ENCODE measurements at places on chromosomes 5 and 9.

- no peak for DNase-seq
These were observed 56.6 kb downstream of the ADAM19 start for GRCh38 chr5:157518963-157519362.

- peak; percentile 87 for DNase-seq
These were observed 10.6 kb upstream of the CSNK1A1 start for GRCh38 chr5:149561848-149562247.

DNA sequence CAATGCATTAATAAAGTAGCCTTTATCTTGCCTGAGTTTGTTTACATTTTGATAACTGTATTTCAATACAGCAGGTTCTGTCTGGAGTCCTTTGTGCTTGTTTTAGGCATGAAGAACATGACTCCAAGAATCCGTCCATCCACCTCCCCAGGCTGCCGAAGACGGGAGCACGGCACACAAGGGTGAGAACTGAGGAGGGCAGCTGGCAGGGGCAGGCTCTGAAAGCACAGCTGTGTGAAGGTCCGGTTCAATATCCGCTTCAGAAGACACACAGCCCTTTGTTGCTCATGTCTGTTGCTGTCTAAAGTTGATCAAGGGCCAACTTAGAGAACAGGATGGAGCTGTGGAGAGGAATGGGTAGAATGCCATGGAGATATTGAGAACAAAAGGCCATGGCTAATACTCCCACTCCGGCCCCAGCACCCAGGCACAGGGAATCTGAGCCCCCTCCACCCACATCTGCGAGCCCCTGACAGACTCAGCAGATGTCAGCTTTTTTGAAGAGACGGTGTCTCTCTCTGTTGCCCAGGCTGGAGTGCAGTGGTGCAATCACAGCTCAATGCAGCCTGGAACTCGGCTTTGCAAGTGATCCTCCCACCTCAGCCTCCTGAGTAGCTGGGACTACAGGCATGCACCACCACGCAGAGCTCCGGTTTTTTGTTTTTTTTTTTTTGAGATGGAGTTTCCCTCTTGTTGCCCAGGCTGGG, 58.5 kb upstream of the GNE start:
- peak; percentile 96 for DNase-seq

DNA sequence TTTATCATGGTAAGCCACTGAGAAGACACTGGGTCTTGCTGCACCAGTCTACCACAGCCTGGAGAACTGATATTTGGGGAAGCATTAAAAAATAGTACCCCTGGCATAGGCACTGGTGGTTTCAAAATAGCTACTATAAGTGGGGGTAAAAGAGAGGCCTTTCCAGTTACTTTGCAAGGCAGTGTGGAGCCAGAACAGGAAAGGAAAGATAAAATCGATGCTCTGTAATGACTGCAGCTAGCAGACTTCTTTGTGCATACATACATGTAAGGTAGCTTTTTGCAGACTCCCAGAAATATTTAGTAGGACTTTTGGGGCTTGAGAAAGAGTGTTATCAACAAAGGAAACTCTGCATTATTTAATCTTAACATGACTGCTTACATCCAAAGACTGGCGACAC, 31.3 kb upstream of the ALDOB start:
- no peak for DNase-seq

DNA sequence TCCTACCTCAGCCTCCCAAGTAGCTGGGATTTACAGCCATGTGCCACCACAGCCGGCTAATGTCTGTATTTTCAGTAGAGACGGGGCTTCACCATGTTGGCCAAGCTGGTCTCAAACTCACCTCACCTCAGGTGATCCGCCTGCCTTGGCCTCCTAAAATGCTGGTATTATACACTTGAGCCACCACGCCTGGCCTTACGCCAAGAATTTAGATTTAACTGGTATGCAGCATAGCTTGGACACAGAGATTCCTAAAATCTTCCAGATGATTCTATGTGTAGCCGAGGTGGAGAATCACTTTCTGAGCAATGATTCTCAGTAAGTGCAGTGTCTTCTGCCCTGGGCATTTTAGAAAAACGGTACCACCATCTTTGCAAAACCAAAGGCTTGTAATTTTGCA, 74.1 kb downstream of the HABP4 start:
- DNase-seq, result no peak

- DNase-seq, result no peak
These were observed 109.9 kb downstream of the PHF2 start for GRCh38 chr9:93686127-93686879.

DNA sequence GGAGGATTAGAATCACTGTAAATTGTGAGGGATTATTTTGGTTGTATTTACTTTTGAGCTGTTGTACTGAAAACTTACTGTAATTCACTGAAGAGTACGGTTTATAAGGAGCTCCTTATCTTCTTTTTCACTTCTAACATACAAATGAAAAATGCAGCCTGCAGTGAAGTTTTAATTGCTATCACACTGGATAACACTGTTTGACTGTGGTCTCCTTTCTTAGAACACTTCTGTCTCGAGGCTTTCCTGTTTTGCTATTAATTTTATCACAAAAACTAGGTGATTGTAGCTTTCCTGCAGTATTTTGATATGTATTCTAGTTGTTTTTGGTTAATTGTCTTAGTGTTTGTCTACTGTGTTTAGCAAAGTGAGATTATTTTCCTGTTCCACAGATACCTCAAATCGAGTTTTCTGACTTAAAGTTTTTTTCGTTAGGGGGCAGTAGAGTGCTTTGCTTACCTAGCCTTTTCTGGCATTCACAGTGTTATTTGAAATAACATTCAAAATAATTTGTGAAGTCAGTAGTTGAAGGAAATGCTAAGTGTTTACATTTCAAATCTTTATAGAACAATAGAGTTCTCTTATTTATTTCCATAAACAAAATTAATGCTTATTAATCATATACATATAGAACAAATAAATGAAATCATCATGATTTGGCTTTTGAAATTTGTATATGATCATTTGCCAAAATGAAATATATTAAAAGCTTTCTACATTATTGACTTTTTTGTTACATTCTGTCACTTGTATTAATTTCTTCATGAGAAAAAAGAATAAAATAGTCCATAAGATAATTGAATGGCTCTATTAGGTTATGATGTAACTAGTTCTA, 52.9 kb downstream of the COMMD10 start:
- peak; percentile 64 for DNase-seq

DNA sequence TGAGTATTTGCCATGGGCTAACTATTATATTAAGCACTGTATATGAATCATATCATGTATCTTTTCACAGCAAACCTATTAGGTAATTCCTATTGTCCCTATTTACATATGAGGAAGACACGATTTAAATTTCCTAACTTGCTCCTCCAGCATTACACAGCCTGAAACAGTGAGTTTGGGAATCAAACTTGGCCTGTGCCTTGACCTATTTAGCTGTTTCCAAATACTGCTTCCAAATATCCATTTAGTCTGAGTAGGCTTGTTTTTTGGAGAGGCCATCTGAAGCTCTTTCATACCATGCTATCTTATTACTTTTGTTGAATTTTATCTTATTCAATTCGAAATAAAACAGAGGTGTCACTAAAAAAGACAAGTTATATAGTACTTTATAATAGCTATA, 447.3 kb upstream of the MPDZ start:
- DNase-seq, result no peak

DNA sequence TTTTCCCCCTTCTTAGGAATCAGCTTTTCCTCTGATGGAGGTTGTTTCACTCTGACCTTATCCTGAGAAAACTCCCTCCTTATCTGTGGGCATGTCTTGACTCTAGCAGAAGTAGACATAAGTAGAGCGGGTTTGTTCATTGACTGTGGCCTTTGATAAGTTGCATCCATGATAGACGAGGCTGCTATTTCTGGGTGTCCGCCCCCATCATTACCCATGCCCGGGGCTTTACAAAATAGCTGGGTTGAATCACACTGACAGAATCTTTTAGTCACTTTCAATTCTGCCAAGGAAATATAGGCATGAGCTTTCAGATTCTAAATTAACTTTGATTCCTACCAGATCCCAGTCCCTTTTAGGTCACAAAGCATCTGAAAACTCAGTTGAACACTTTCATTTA, 223.8 kb downstream of the SEC61B start:
- no peak for DNase-seq

DNA sequence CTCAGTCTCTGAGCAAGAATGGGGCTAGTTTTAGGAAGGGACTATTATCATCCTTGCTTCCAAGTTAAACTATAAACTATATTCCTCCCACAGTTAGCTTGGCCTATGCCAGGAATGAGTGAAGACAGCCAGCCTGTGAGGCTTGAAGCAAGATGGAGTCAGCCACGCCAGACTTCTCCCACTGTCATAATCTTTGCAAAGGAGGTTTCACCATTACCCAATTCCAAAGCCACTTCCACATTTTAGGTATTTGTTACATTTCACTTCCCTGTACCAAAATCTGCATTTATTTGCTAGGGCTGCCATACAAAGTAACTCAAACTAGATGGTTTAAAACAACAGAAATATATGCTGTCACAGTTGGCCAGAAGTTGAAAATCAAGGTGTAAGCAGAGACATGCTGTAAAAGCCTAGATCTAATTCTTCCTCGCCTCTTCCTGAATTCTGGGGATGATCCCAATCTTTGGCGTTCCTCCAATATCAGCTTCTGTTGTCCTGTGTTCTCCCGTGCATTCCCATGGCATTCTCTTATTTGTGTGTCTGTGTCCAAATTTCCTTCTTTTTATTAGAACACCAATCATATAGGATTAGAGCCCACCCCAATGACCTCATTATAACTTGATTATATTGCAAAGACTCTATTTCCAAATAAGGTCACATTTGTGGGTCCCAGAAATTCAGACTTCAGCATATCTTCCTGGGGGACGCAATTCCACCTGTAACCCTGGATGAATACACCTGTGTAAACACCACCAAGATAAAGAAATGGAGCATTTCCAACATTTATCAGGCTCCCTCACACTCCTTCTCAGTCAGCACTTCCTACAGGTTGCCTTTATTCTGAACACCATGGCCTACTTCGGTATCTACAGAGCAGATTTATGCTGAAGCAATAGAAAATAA, 126.8 kb downstream of the GCNT1 start:
- no peak for DNase-seq

GRCh38 chr9:91150273-91150997, 211.3 kb downstream of the AUH start:
- no peak for DNase-seq

- DNase-seq, result no peak
These were observed 37.0 kb downstream of the MAMDC2 start for GRCh38 chr9:70080481-70081119.

DNA sequence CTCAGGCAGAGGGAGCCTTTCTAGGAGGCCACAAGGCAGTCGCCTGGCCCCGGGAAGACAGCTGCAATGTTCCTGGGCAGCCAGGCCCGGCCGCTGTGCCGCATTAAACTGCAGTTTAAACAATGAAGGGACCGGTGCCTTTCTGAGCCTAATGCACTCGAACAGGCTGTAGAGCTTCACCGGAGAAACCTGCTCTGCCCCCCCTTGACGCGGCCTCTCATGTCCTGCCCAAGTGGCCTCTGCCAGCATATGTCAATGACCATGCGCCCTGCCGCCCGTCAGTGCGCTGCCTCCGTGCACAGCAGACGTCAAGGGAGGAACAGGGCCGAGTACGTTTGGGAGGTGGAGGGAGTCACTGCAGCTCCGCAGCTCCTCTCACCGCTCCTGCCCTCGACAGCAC, 38.4 kb upstream of the BARHL1 start:
- no peak for DNase-seq

DNA sequence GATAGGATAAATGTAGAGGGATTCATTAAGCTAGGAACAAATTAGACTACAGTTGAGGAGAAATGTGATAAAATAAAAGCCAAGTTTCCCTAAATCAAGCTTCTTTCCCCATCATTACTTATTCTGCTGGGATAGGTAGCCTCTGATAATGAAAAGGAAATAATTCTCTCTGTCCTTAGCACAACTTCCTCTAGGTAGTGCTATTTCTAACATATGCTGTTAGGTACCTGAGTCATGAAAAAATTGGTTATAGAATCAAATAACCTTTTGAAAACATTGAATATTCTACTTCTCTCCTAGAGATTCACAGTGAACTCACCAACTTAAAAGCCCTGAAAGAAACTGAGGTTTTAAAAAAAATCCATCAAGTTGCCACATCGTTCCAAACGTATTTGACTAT, 1793.1 kb downstream of the EFNA5 start:
- DNase-seq, result no peak

GRCh38 chr9:129889941-129890717, 54.9 kb downstream of the USP20 start:
- no peak for DNase-seq

DNA sequence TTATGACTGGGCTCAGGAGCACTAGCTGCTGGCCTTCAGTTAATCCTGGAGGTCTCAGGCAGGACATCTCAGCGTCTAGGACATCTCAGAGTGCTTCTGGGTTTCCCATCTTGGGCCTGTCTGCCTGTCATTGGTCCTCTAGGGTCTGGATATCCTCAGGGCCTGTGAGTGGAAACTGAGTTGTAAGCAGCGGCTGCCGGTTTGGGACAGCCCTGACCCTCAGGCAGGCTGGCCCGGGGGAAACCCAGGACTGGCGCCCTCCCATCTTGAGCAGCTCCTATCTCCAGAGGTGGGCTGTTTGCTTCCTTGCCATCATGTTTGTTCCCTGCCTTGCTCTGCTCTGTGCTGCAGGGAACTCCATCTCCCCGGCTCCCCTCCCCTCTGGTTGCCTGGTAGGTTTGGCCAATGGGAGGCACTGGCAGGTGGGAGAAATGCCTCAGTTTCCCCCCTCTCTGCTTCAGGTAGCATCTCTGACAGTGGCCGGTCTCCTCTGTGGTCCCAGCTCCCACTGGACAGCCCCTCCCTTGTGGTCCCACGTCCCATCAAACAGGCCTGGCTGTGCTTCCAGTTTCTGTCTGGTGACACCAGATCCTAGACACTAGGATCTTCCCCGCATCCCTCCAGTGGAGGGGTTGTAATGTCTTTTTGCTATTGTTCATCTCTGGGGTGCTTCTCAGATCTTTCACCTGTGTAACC, 57.4 kb downstream of the ARHGEF37 start:
- no peak for DNase-seq

DNA sequence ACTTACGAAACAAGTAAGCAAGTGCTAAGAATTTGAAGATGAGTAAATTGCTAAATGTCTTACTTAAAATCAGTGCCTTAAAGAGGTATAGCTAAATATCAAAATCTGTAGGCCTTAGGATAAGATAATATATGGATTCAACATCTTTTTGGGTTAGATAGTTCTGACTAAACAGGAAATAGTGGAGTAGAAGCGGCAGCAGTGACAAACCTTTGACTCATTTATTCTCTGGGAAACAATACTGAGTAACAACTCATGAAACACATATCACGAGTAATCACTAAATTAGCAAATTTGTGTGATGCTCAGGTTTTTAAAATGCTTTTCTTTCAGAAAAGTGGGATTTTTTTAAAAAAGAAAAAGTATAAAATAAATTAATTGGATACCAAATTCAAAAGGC, 762.1 kb upstream of the TYRP1 start:
- DNase-seq, result no peak

DNA sequence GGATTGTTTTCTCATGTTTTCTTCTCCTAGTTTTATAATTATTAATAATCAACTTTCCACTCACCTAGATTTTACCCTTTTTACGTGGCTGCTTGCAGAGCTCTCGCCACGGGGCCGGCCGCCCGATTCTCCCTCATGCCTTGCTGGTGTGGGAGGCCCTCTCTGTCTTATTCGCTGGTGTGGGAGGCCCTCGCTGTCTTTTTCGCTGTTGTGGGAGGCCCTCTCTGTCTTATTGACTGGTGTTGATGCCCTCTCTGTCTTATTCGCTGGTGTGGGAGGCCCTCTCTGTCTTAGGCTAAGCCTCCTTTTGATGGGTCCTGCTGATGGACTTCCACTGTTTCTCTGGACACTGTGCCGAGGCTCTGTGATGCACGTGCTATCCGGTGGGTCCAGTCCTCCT, 161.3 kb upstream of the IRX2 start:
- no peak for DNase-seq

Data from SK-MEL-5 (cell line).